Inflammatory macrophage treated with lipopolysaccharide for 4 hours (primary cell): ENCODE measurements at places on chromosomes 11 and 22.

DNA sequence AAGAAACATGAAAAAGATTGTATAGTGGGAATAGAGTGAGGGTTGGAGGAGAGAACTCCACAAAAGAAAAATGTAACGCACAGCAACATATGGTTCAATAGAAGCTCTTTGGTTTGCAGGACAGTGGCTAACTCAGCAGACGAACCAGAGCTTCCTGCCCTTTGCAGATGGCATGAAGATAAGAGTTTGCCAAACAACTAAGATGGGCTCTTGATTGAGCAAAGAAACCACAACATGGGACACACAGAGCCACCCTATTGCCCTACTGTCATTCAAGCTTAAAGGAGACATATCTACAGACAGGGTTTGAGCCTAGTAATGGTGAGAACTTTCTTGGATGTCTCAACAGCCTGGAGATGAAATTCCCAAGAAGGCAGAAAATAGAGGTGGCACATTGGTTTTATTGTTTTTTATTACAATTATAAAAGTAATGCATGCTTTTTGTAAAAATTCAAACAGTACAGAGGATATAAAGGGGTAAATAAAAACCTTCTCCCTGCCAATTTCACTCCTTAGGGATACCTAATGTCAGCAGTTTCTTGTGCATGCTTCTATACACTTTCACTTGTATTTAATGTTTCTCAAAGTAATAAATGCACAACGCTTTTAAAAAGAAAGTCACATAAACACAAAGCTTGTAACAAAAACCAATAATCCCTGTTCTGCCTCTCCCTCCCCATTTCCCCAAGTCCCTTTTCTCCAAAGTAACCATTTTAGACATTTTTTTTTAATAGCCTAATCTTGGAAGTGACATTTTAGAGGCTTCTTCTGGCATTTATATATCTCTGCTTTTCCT, 63.7 kb downstream of the COPB1 start:
- DNase-seq, result no peak

- DNase-seq, result no peak
Measured at GRCh38 chr11:82680252-82680651, 53.4 kb downstream of the FAM181B start.

- no peak for DNase-seq
Measured at GRCh38 chr22:43171607-43172006, 15.3 kb downstream of the TTLL12 start.

DNA sequence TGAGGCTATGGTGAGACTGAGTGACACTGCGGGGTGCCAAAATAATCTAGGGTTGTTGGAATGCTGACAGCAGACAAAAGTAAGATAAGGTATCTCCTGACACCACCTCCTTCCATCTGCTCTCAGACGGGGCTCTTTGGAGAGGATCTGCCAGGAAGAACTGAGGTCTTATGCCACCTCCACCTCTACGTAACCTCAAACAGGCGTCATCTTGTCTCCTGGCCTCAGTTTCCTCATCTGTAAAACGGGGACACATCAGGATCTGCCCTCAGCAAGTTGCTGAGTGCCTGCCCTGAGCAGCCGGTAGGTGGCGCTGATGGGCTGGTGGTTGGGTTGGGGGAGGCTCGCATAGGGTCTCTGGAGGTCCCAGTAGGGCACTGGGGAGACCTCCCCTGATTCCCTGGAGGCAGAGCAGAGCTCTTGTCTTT, 1.7 kb upstream of the MYEOV start:
- DNase-seq, result peak; percentile 39

- DNase-seq, result peak; percentile 41
Measured at GRCh38 chr11:94183886-94184264, 55.2 kb downstream of the PANX1 start.

DNA sequence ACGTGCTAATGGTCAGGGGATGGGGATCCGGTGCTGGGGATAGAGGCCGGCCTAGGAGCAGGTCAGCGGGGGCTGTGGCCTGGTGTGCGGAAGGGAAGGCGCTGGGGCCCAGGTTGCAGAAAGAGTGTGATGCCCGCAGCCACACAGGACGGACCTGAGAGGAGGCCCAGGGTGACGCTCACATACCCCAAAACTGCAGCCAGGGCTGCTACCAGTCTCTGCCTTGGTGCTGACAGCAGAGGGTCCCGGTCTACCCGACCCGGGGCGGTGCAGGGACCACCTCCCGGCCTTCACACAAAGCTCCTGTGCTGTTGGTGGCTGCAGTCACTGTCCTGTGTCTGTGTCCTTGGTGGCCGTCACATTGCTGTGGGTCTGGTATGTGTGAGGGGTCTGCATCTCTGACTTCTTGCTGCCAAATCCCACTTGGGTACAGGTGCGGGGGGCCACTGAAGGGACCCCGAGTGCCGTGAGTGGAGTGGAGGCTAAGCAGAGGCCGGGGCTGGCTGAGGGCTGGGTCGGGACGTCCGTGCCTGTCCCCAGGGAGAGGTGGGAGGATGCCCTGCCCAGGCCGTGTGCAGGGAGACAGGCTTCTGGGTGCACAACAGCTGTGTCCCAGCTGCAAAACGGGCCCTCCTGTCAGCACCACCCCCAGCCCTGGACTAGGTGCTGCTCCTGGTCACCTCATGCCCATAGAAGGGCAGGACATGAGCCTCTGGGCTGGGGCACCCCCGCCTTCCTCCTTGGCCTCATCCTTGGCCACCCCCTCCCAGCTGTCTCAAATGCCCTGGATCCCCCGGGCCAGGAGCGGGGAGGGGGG, 1.5 kb downstream of the LSP1 start:
- no peak for DNase-seq

DNA sequence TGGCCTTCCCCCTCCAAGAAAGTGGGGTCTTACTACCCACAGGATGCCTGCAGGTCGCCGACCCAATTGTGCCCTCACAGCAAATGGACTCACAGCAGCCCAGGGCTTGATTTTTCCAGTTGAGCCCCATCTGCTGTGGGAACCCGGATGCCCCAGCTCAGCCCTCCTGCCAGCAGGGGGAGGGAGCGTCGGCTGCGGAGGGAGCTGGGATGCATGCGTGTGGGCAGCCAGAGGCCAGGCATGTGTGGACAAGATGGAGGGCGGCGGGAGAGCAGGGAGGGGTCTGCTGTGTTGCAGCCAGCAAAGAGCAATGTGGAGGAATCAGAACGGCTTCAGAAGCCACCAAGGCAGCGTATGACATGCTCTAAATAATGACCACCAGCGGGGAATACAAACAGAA, 41.0 kb upstream of the EIF3D start:
- no peak for DNase-seq

GRCh38 chr11:126720539-126721235, 279.9 kb downstream of the KIRREL3 start:
- DNase-seq, result no peak

GRCh38 chr11:113632981-113633380, 73.1 kb downstream of the TMPRSS5 start:
- no peak for DNase-seq

DNA sequence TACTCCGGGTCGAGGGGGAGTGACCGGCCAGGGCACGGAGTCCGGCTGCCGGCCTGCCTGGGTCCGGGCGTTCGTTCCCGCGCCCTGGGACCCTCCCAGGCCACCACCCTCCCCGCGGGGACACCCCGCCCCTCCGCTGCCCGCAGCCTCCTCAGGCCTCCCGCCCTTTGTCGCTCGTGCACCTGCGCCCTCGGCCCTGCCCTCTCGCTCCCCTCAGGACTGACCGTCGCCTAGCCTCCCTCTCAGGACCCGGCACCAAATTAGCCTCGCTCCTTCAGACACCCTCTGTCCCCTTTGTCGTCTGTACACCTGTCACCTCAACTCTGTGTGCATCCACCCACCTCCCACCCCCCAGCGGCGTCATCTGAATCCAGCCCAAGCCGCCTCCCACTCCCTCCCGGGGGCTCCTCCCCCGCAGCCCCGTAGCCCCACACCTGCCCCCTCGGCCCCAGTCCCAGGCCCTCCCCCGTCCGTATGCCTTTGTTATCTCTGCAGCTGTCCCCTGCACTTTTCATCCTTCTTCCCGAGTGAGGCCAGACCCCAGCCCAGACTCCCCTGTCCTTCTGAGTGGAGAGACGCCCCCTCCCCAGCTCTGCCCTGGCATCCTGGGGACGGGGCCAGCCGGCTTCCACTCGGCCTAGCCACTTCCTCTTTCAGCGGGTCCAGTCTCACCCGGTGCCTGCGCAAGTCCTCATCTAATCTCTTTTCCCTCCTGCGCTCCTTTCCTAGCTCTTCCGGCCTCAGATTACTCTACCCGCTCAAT, 643 bp downstream of the TIGD3 start:
- peak; percentile 40 for DNase-seq

DNA sequence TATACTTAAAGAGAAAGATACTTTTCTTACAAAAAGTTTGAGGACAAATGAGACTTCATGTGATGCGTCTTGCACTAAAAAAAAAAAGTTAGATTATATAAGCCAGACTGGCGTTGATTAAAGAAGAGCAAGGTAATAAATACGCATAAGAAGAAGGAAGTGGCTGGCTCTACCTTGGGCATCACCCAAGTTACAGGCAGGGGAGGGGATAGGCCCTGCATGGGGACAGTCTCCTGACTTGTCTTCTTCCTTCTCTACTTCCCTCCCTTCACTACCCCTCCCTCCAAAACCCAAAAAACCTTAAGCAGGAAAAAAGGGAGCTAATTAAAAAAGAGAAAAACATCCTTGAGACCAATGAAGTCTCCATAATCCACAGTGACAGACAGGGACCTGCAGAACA, 22.3 kb upstream of the TMA7B start:
- DNase-seq, result no peak

GRCh38 chr11:11421509-11421908, 68.5 kb upstream of the CSNK2A3 start:
- no peak for DNase-seq

DNA sequence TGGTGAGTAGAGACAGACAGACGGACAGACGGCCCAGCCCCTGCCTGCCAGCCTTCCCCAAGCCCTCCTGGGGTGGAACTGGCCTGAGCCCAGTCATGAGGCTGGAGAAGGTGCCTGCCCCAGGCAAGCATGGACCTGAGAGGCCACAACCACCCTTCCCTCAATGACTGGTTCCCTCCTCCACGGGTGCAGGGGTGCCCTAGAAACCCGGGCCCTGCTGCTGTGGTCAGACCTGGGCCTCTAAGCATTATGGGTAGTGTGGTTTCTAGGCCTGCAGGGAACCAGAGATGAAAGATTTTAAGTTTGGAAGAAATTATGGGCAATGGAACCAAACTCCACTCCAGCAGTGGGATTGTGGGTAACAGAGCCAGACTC, 13.5 kb downstream of the RHBDD3 start:
- DNase-seq, result no peak

DNA sequence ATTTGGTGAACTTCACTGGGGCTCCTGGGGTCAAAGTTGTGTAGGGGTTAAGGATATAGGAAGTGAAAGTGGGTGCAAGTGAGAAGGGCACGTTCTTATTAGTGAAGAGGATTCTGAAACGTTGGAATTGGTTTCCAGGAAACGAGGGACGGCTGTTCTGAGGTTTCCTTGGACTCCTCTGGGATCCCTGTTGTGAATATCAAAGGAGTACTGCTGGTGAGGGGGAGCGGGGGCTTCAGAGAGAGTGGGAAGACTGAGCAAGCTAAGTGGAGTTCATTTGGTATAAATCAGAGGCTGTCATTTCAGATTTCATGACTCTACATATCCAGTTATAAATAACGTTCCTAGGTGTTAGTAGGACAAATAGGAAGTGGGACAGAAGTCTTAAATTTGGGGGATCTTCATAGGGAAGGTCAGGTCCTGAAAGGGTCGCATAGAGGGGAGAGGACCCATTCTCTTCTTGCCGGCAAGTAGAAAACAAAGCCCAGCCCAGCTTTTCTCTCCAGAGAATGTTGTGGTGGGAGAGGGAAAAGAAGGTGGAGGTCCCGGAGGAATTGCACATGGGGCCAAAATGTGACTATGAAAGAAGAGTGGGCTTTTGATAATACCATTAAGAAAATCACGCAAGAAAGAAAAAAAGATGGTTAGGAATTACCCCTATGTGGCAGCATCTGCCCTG, 1.1 kb upstream of the NELL1 start:
- no peak for DNase-seq

DNA sequence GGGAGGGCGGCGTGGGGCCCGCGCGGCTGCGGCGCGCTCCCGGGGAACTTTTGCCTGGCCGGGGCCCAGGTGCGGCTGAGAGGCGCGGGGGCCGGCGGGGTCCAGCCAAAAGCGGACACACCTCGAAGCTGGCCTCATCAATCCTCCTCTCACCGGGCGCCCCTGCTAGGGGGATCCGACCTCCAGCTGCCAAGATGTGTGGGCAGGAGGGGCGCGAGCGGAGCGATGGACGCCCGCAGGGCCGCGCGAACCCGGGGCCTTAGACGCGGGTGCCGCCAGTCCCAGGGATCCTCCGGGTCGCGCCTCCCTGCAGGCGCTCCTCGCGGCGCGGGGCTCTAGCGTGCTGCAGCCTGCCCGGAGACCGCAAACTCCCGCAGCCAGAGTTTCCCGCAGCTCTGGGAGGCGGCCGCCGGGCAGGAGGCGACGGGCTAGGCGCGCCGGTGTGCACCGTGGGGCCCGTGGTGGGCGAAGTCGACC, 785 bp downstream of the IGSF9B start:
- DNase-seq, result no peak

GRCh38 chr11:72519220-72519881, 85.0 kb upstream of the CLPB start:
- no peak for DNase-seq

DNA sequence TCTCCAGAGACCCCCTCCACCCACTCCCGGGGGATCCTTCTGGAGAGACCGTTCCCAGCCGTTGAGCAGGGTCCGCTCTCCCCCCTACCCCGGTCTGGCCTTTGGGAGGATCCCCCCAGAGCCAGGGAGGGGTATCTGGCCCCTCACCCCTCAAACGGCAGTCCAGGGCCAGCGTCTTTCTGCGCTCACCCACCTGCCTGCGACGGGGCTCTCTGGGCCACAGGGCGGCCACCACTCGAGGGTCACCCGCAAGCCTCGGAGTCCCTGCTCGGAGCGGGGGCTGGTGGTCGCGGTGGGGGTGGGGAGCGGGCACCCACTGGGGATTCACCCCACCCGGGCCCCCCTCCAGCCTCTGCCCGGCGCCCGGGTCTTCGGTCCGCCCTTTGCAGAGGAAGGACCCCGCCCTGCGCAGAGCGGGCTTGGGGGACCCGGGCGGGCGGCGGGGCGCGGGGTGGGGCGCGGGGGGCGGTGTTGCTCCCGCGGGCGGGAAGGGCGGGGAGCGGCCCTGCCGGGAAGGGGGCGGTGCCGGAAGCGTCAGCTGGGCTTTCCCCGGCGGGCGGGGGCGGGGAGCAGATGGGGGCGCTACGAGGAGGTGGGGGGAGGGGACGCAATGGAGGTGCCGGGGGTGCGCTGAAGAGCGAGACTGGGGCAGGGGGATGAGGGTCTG, 16.6 kb downstream of the CRELD2 start:
- DNase-seq, result peak; percentile 80
